ENCODE measurements at places on chromosomes 1 and 21.

DNA sequence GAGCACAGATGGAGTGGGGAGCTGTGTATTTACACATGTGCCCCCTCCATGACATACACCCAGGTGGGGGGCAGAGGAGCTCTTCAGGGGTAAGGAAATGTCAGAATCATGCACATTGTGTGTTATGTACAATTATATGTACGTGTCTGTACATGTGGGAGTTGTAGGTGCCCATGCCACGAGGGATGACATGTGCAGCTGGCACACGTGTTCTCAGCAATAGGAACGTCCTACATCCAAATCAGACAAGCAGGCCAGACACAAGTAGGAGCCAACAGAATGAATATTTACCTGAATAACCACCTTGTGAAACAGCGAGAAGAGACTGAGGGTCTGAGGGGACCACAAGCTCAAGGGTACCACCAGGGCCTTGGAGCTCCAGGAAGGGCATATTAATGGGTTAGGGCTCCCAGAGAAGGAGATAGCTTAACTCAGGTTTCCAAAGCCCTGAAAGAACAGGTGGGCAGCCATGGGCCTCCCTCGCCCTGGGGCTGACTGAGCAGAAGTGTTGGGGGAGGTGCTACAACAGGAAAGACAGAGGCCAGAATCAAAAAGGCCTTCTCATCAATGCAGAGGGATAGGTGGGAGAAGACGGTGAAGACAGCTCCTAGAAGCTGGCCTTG lies 3.2 kb downstream of the COL16A1 start:
- DNase-seq, result no peak

DNA sequence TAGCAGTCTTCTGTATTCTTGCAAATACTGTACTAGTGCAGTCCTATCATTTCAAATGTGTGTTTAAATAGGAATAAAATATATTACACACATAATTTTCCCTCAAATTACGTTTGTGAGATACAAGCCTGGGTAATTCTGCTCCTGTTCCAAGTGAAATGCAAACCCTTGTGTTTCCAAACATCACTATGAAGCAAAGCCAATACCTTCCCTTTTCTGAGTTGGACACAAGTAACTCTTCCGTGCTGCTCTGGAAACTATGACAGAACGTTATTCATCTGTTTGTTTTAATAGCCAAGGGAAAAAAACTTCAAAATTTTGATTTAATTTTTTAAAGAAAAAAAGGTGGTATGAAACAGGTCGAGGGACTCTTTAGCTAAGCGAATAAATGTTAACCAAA lies 73.7 kb upstream of the UBE2U start:
- no peak for DNase-seq

DNA sequence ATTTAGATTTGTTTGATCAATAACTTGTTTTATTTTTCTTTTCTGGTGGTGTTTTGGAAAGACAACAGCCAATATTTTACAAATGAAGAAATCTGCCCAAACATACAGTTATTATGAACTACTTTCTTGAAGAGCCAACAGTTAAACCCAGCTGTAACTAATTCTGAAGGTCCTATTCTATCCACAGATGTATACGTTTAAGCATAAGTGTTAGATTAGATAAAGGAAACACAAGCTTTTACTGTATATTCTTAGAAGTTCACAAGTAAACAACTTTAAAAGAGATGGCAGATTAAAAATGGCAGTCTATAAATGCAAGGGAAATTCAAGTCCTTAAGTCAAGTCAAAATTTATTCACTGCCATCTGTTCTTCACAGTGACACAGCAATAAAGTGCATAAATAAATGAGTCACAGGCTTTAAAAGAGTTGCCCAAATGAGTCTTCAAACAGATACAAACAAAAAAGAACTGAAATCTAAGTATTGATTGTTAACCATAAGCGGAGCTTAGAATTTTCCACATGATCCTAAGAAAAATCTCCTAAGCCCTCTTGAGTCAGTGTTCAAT lies 49.9 kb upstream of the KCNH1 start:
- DNase-seq, result no peak

GRCh38 chr1:115744646-115745275 lies 23.8 kb downstream of the CASQ2 start:
- DNase-seq, result no peak

Measured in fibroblast of skin of right quadriceps (primary cell).